ENCODE measurements at places on chromosomes 1 and 21.

DNA sequence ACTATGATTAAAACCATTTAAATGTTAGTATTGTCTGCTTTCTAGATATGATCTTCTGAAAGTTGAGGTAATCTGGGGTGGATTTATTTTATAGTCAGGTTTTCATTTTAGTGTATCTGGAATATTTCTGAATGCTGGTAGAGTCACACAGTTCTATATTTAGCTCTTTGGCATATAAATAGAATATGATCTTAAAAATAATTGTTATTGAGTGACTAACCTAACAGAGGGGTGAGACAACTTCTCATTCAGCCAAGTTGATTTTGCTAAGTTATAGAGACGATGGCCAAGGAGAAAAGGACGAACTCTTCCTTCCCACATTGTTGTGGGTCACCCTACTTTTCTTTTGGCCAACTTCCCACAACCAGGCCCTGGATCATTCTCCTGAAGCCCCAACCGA, 7.2 kb upstream of the MT1HL1 start:
- no peak for DNase-seq

- DNase-seq: no peak
Observed at GRCh38 chr1:190754666-190755065, 277.0 kb upstream of the BRINP3 start.

- DNase-seq: no peak
Observed at GRCh38 chr1:47684964-47685762, 247.3 kb downstream of the FOXD2 start.

- DNase-seq: no peak
Observed at GRCh38 chr21:34534522-34534921, 22.5 kb upstream of the KCNE1 start.

DNA sequence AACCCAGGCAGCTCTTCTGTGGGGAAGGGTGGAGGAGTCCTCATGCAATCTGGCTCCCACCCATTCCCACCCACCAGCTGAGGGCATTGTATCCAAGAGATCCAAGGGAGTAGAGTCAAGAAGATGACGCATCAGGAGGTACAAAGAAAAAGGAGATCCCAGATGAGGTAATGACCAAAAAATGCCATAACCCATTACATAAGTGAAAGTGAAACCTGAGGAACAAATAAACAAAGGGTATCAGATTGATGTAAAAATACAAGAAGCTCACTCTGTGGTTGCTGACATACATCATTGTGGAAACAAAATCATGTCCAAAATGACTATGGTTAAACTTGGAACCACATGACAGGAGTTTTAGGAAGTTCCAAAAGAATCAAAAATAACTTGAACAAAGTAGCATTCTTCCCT, 42.5 kb downstream of the CCN1 start:
- no peak for DNase-seq

- DNase-seq: peak; percentile 73
Observed at GRCh38 chr1:156445789-156446263, 54.7 kb downstream of the MEF2D start.

- no peak for DNase-seq
Observed at GRCh38 chr1:11731691-11732283, 4.1 kb upstream of the AGTRAP start.

DNA sequence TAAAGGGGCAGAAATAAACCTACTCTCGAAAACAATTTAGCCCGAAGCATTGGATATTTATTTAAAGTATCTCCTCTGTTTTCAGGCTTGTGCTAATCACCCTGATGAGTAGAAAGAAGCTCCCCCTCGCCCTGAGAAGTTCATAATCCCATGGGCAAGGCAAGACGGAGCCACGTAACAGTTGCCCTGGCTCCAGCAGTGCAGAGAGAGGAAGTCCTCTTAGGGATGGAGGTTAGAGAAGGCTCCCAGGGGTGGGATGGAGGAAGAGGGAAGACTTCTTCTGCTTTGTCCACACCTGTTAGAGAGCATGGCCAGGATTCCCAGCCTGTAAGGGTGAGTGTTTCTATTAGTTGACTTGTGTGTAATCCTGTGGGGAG, 3.4 kb upstream of the GPR25 start:
- no peak for DNase-seq

GRCh38 chr1:57835620-57836019, 411.8 kb upstream of the DAB1 start:
- DNase-seq: no peak

DNA sequence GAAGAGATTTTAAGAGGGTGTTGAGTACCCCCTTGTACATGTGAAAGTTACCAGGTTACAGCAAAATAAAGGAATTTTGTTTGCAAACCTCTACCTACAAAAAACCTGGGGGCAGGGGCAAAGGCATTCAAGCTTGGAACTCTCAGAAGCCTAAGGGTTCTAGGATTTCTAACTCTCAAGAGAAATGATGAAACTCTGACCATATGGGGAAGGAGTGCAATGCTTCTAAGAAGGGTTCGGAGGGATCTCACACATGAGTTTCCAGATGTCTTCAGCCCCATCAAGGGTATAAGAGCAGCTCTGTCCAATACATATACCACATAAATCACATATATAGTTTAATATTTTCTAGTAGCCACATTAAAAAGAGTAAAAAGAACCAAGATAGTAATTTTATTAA, 7.3 kb upstream of the FCGR2A start:
- DNase-seq: no peak

- no peak for DNase-seq
Observed at GRCh38 chr1:112263453-112263852, 132.6 kb upstream of the CTTNBP2NL start.

GRCh38 chr1:156359973-156360372, 9.0 kb upstream of the RHBG start:
- no peak for DNase-seq

- no peak for DNase-seq
Observed at GRCh38 chr21:46518983-46519583, 60.4 kb downstream of the DIP2A start.

DNA sequence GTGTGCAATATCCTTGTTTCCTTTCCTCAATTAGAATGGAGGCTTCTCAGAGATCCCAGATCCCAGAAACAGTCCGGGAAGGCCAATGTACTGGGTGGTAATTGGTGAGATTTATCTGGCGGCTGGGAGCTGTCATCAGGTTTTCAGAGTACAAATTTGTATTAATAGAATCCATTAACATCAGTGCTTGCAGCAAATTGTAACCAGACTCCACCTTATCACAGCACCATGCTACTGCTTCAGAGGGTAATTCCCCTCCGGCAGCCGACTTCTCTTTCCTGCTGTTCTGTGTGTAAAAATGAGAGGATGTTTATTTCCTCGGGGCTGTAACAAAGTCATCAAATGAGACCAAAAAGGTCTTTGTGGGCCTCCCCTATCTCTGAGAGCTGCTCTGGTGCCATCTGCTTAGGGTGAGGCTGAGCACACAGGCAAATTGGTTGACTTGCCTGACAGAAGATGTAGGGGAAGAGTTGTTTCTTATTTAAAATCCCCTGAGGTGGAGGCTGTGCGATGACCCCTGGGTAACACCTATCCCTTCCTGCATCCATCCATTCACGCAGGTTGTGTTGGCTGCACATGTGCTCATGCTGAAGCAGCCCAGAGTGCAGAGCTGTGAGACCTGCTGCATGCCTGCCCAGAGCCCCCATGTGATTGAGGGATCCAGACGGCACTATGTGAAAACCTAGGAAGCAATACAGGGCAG, 19.2 kb downstream of the NFASC start:
- no peak for DNase-seq

DNA sequence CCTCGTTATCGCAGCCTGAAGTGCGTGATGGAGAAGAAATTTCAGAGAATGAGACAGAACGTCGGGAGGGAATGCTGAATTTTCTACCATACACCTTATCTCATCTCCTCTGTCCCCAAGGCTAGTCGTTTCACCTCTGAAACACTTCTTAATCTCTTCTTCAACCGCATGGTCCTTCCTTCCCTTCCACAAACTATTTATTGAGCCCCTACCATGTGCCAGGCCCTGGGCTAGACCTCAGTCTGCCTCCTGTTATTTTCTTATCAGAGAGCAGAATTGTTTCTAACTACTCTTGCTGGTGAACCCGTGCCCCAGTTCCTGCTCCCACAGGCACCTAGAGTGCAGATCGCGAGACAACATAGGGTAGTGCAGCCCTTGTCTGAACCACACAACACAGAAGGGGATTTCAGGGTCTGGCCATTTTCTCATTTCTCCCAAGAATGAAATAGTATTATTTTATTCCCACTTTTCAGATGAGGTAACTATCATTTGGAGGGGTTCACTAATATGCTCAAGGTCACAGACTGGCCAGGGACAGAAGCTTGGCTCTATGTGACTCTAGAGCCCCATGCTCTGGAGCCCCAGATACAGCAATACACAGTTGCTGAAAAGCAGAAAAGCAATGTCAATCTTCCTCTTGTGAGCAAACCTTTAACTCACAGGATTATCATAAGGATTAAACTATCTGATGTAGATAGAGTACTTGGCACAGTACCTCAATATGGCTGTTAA, 598 bp upstream of the ADIPOR1 start:
- no peak for DNase-seq

- DNase-seq: no peak
Observed at GRCh38 chr1:229756666-229757065, 130.6 kb downstream of the URB2 start.

- no peak for DNase-seq
Observed at GRCh38 chr1:95048317-95048716, 24.4 kb downstream of the ALG14 start.

DNA sequence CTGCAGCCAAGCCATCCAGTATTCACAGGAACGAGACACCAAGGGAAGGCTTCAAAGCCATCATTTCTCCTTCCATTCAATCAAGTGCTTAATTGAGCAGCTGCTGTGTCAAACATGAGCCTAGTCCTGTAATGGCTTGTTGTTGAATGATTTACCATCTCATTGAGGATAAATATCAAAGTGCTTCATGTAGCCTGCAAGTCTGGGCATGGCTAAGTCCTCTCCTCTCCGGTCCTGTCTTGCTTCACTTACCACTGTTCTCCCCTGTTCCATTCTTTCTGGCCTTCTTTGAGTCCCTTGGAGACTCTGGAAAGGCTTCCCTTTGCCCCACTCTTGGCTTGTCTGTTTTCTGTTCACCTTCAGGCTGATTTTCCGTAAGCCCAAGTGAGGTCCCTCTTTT, 279.8 kb downstream of the PBX1 start:
- DNase-seq: no peak

DNA sequence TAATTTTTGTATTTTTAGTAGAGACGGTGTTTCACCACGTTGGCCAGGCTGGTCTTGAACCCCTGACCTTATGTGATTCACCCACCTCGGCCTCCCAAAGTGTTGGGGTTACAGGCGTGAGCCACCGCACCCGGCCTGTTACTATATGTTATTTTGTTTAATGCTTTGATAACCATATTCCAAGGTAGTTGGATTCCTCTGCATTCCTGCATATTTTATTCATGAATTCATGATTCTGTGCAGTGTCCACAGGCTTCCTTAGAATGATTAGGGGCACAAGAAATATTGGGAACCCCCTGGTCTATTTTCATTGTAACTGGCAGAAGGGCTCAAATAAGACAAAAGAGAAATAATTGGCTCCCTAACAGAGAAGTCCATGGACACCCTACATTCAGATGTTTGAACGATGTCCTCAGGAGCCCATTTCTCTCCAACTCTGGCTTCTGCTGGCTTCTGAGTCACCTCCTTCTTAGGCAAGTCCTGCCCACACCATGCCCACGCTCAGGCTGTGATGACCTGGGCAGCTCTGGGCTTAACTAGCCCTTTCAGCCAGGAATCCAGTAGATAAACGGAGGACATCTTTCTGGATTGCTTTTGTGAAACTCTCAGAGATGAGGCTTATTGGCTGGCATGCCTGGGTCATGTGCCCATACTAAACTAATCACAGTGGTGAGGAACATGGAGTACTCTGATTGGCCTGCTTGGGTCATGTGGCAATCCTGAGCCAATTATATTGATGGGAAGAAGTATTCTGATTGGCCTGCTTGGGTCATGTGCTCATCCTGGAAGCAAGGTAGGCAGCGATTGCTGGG, 32.6 kb downstream of the TNFRSF8 start:
- no peak for DNase-seq

DNA sequence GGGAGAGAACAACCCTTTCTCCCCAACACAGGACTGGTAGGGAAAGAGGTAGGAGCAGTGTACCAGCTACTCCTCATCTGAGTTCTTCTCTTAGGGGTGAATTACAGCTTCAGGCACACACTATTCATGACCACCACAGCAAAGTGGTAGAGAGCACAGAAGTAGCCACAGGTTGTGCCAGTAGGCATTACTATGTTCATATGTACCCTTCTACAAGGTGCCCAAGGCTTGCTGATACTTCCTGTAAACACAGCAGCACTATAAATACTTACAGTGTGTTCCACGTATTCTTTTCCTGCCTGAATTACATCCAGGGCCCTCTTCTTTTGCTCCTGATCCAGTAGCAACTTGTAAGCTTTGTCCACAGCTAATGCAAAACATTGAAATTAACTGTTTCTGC, 23.1 kb downstream of the DNAJC8 start:
- DNase-seq: no peak

- DNase-seq: no peak
Observed at GRCh38 chr1:85149805-85150204, 51.0 kb downstream of the SYDE2 start.

- DNase-seq: no peak
Observed at GRCh38 chr1:100604372-100604771, 66.4 kb downstream of the GPR88 start.

GRCh38 chr1:41495210-41495948, 10.9 kb upstream of the EDN2 start:
- DNase-seq: no peak

GRCh38 chr1:94828251-94828650, 8.1 kb downstream of the SLC44A3 start:
- DNase-seq: no peak

- DNase-seq: no peak
Observed at GRCh38 chr1:197327776-197328364, 59.8 kb downstream of the CRB1 start.

- no peak for DNase-seq
Observed at GRCh38 chr1:205371871-205372660, 15.3 kb upstream of the KLHDC8A start.

DNA sequence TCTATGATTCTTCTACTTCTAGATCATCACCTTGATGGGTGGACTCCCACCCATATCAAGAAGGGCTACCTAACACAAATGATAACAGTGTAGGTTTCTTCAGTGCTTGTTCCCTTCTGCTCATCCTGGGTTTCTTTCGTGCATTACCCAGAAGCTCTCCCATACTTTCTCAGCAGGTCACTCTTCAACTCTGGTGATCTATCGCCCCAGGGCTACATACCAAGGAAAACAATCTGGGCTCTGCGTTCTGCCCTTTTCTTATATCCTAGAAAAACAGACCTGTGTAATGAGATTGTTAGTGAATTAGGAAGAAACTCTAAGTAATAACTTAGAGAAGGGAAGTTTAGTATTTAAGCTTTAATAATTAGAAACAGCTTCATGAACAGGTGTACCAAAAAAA, 370.6 kb upstream of the SPAG17 start:
- DNase-seq: no peak

- DNase-seq: no peak
Observed at GRCh38 chr1:15311880-15312279, 64.9 kb downstream of the FHAD1 start.

DNA sequence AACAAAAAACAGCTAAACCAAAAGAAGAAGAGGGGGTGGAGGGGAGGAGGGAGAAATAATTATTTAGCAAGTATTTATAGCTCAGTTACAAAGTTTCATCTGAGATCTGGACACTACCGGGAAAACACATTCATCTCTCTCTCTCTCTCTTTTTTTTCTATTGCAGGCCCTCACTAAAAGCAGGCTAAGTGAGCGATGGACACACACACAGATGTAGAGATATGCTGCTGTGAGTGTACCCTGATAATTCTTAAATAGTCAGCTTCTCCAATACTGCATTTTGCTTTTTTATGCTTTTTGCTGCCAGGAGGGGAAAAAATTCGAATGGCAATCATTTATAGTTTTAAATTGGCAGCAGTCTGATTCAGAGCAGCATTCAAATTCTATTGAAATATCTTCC, 65.0 kb downstream of the LPAR3 start:
- DNase-seq: no peak

- DNase-seq: no peak
Observed at GRCh38 chr1:3674100-3675094, 22.1 kb downstream of the TP73 start.

All from stimulated activated CD4-positive, alpha-beta T cell treated with anti-CD3 and anti-CD28 coated beads, Interleukin-4, amount 100 ng/mL, for 4 hours (primary cell).